ENCODE measurements at places on chromosomes 12 and 14.

GRCh38 chr12:18546399-18546798 lies 191.4 kb downstream of the PLCZ1 start:
- peak; percentile 85 for DNase-seq

- no peak for DNase-seq
Observed at GRCh38 chr14:20631880-20632389, 9.6 kb downstream of the OR6S1 start.

DNA sequence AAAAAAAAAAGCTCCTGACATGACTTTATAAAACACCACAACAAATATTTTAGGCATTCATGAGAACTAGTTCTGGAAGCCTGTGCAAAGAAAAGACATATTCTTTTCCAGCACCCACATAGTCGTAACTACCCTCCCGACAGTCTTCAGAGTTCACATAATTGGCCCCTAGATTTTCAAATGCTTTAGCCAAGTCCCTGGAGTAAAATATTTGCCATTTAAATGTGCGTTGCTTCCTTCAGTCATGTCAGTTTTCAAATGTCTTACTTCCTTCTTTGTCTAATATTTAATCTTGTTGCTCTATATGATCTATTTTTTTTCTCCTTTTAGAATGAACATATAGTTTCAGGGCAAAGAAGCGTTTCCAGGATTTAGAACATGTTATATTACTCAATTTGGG lies 66.8 kb upstream of the KRAS start:
- DNase-seq, result no peak

GRCh38 chr12:108048686-108049085 lies 80.4 kb upstream of the WSCD2 start:
- no peak for DNase-seq

GRCh38 chr12:4438834-4439596 lies 6.6 kb downstream of the FGF6 start:
- DNase-seq, result no peak

DNA sequence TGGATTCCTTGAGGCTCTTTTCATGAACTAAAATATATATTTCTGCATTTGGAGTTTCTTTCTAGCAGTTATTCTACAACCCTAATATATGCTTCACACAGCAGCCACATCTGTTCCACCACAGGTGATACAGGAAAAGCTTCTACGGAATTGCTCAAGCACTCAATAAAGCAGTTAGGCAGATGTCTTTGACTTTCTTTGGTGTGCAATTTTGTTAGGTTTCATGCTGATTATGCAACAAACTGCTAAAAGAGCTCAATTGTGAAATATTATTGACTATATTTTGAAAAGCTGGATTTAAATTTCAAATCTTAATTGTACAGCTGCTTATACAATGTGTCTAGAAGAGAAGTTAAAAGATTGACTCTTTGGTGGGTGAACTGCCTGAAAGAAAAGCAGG lies 1055.6 kb upstream of the FBXO33 start:
- DNase-seq, result no peak

- DNase-seq, result no peak
Observed at GRCh38 chr12:120692524-120693033, 5.6 kb downstream of the MLEC start.

- peak; percentile 56 for DNase-seq
Observed at GRCh38 chr12:20272161-20272560, 96.2 kb upstream of the PDE3A start.

DNA sequence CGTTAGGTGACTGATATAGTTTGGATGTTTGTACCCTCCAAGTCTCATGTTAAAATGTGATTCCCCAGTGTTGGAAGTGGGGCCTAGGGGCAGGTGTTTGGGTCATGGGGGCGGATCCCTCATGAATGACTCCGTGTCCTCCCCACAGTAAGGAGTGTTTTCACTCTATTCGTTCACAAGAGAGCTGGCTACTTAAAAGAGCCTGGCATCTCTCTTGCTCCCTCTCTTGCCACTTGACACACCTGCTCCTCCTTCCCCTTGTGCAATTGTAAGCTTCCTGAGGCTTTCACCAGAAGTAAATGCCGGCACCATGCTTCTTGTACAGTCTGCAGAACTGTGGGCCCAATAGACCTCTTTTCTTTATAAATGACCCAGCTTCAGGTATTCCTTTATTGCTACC lies 2.6 kb downstream of the IFI27L2 start:
- no peak for DNase-seq

- no peak for DNase-seq
Observed at GRCh38 chr12:5864972-5865371, 80.1 kb downstream of the ANO2 start.

DNA sequence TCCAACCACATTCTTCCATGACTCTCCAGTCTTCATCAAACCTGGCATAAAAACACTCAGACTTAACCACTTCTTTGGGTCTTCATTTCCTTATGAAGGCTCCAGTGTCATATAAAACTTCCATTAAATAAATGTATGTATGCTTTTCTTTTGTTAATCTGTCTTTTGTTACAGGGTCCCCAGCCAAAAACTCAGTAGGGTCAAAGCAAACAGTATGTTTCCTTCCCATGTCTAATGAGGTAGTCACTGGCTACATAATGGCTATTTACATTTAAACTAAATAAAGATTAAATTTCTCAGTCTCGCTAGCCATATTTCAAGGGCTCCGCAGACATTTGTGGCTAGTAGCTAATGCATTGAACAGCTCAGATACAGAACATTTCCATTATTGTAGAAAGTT lies 40.1 kb upstream of the STAB2 start:
- no peak for DNase-seq

DNA sequence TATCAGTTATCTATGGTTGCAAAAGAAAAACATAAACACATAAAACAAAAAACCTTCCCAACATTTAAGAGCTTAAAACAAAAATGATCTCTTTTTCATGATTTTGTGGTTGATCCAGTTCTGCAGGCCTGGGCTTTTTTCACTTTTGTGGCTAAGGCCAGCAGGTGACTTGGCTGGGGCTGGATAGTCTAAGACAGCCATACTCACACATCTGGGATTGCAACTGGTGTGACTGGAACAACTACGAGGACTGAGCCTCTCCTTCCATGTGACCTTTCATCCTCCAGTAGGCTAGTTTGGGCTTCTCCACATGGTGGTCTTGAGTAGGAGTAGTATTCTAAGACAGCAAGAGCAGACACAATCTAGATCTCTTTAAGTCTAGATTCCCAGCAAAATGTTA lies 7.2 kb upstream of the PKP2 start:
- no peak for DNase-seq

- no peak for DNase-seq
Observed at GRCh38 chr12:116659771-116660481, 77.9 kb downstream of the SPRING1 start.
